Activated CD4-positive, alpha-beta T cell treated with anti-CD3 and anti-CD28 coated beads, Interleukin-2, amount 50 U/mL, for 4 hours (primary cell): ENCODE measurements at places on chromosomes 6 and 20.

DNA sequence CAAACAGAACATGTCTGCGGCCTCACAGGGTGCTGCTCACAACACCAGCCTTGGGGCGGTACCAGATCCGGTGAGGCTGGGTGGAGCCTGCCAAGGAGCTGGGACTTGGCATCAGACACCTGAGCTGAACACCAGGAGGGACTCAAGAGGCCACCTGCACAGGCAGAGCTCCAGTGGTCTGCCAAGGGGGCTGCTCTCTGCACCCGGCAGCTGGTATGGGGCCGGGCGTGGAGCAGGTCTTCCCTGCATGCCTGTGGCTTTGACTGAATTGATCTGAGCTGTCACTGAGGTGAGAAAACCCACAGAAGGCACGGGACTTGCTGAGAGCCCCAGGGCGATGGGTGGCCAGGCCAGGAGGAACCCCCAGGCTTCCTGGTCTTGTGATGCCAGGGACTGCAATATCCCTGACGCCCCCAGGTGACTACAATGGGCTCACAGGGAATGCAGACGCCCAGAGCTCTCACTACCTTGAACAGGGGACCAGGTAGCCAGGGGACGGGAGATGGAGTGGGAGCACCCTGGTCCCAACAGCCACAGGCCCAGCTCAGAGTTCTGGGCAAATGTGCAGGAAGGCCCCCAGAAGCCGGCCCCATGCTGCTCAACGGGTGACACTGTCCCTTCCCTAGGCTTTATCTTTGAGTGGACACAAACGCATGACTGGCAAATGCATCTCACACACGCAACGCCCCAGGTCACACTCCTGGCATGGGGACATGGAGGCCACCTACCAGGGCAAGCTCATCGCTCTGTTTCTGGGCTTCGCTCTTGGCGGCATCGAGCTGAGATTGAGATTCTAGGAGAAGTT lies 48.2 kb downstream of the DSTN start:
- DNase-seq: no peak

DNA sequence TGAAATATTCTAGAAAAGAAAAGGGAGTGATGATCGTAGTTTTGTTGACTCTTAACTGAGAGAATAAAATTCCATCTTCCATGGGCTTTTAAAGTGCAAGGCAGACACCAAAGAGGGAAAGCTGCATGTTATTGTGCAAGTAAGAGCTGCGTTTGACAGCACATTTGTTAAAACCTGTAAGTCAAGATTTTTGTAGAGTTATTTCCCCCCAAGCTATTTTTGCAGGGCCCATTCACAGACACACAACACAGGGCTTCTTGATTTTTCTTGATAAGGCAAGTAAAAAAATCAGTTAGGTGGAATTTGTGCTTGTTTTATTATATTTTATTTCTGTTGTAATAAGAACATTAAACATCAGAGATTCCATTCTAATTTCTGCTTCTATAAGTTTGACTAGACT lies 13.8 kb downstream of the CFAP206 start:
- DNase-seq: no peak

DNA sequence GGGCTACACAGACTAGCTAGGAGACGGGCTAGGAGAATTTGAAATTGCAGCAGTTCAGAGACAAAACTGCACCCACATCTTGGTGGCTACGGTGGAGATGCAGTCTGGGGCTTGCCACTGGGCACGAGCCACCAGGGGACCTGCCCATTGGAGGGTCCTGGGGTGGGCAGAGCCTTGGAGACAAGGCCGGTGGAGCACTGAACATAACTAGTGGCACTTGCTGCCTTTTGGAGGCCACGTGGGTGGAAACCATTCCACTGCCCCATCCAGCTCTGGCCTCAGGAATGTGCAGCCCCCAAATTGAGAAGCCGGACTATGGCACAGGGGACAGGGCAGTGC lies 113.4 kb downstream of the NFATC2 start:
- no peak for DNase-seq

- DNase-seq: no peak
Measured at GRCh38 chr6:155240905-155241600, 22.8 kb upstream of the CLDN20 start.

- DNase-seq: no peak
Measured at GRCh38 chr20:25586877-25587276, 1.5 kb upstream of the NINL start.

- DNase-seq: no peak
Measured at GRCh38 chr6:138559143-138559542, 59.8 kb upstream of the NHSL1 start.

GRCh38 chr6:99614430-99615186 lies 8.0 kb downstream of the PRDM13 start:
- DNase-seq: no peak

DNA sequence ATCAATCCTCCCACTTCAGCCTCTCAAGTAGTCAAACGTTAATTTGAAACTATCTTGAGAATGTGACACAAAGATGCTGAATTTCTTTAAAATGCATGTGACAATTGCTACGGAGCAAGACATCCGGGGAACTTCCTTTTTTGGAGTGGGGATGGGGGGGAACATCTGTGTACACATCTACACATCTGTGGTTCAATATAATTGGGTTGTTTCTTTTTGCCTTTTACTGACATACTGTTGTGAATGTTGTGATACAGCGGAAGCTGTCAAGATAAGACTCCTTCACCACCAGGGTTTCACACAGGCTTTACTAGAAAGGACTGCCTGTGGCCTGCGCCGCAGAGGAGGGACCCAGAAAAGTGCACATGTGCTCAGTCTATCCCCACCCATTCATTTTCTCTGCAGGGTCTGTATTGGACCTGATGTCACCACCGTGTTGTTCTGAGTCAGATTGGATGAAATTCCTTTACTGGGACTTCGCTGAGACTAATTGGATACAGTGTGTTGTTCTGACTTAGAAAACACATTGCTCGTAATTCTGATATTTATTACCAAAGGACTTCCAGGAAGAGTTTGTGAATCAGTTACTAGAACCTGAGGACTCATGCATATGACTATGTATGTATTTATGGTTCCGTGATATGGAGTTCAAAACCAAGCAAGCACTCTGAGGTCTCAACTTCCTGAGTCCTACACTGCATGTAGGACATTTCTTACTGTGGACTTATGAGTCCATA lies 98.7 kb upstream of the SGK1 start:
- DNase-seq: no peak
